Bone marrow (tissue), 2 donors: ENCODE measurements at places on chromosomes 7 and 10.

DNA sequence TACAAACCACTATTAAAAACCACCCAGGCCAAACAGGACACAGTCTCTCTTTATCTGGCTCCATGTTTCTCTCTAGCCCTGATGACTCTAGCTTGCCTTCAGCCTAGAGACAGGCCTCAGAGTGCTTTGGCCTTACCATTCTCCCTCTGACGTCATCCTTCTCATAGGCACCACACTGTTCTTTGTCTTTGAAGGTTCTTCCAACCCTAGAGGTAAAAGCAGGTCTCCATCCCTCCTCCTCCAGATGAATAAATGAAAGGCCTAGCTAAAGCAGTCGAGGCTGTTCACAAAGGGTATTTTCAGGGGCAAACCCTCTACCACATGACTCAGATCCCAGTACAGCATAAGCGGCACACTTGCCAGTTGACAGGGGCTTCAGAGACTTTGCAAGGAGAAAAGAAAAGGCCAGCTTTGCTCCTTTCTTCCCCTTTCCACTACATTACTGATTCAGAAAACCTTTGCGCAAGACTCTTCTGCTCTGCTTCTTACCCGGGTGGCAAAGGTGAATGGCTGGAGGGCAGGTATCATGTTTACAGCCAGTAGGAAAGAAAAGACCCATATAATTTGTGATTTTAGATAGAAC lies 14.8 kb downstream of the NFE2L3 start:
- DNase-seq: no peak

DNA sequence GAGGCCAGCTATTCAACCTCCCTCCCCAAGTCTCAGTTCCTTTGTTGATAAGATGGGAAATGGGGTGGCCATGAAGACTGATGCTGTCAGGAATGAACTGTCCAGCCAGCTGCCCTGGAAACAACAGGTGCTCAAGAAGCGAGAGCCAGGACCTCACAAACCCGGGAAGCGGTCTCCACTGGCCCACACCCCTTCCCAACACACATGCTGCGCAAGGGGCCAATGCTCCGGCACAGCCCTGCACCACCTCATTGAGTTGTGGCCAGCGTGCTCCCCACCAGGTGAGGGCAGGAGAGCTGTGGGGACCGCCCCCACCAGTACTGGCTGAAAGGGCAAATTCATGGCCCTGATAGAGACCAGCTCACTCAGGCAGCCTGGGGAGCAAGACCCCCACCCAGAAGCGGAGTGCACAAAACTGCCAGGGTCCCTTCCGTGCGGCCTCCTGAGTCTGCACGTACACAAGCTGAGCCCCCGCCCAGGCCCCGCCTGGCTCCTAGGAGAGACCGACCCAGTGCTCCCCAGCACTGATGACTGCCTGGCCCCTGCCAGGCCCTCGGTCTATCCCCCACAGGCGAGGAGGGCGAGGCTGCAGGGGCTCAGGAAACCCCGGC lies 216.6 kb downstream of the MAD1L1 start:
- no peak for DNase-seq

- no peak for DNase-seq
Observed at GRCh38 chr10:6929148-6929830, 349.2 kb upstream of the PRKCQ start.

- no peak for DNase-seq
Observed at GRCh38 chr10:125878957-125879835, 1.9 kb downstream of the DHX32 start.

- DNase-seq: no peak
Observed at GRCh38 chr10:97805096-97805884, 33.5 kb upstream of the SFRP5 start.

- no peak for DNase-seq
Observed at GRCh38 chr10:62083412-62084267, 182.1 kb downstream of the ARID5B start.
